Stimulated activated CD4-positive, alpha-beta T cell treated with anti-CD3 and anti-CD28 coated beads, Interleukin-12 subunit alpha, Interleukin-12 subunit beta, amount 100 ng/mL, for 48 hours (primary cell): ENCODE measurements at places on chromosomes 7 and 10.
A peak's percentile ranks its signal among the peaks of the same experiment; 100 is the strongest.

DNA sequence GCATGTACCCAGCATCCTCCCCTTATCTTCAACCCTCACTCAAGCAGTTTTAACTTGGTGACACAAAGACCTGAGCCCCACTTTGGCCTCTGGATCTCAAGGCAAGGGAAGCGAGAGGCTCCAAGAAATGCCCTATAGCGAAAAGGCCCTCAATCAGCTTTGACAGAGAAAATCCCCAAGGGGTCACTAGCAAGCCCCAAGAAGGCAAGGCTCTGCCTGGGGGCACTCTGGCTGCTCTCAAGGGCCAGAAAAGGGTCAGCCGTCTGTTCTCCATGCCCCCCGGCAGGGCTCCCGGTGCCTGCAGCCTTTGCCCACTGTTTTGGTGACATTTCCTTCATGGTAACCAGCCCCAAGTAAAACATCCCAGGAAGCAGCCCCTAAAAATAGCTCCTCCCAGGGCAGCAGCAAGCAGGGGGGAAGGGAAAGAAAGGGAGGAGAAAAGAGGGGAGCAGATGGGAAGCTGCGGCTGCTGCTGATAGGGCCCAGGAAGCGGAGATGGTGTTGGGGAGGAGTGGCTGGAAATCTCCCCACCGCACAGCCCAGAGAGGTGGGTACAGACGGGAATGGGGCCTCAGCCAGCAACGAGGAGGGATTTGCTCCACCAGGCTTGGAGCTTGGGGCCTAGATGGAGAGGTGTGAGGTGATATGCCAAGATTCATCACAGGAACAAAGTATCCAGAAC is 7.1 kb downstream of the CAMK2G start:
- no peak for DNase-seq

DNA sequence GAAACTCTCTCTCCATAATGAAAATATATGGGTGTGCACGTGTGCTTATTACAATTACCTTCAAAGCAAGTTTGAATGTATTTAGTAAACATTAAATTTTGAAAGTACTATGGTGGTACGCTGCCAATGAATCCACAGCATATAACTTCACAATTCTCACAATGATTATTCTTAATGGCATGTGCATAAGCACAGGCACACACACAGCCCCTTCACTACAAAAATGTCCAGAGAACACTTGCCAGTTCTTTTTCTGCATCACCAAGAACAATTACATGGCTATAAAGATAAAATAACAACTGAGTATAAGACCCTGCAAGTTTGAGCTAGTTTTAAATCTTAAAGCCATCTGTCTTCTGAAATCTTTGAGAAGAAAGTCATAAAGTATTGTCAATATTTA is 22.2 kb downstream of the SGCE start:
- no peak for DNase-seq

- no peak for DNase-seq
Measured at GRCh38 chr10:11353006-11353896, 258.2 kb downstream of the USP6NL start.

DNA sequence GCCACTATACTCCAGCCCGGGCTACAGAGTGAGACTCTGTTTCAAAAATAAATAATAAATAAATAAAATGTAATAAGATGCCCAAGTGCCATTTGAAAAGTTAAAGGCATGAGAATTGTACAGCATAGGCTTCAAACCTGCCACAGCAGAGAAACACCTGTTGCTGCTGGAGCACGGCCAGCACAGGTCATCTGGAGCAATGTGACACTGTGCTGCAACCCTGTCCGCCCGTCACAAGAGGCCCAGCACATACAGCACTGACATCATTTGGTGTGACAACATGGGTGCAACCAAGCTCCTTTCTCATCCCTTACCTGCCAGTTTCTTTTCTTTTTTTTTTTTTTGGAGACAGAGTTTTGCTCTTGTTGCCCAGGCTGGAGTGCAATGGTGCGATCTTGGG is 1.3 kb downstream of the RFC2 start:
- DNase-seq: no peak

- DNase-seq: no peak
Measured at GRCh38 chr10:30495687-30496086, 61.7 kb downstream of the MAP3K8 start.

GRCh38 chr7:112080441-112080840 is 125.8 kb downstream of the DOCK4 start:
- DNase-seq: no peak

GRCh38 chr7:44213877-44214388 is 13.2 kb downstream of the YKT6 start:
- no peak for DNase-seq

DNA sequence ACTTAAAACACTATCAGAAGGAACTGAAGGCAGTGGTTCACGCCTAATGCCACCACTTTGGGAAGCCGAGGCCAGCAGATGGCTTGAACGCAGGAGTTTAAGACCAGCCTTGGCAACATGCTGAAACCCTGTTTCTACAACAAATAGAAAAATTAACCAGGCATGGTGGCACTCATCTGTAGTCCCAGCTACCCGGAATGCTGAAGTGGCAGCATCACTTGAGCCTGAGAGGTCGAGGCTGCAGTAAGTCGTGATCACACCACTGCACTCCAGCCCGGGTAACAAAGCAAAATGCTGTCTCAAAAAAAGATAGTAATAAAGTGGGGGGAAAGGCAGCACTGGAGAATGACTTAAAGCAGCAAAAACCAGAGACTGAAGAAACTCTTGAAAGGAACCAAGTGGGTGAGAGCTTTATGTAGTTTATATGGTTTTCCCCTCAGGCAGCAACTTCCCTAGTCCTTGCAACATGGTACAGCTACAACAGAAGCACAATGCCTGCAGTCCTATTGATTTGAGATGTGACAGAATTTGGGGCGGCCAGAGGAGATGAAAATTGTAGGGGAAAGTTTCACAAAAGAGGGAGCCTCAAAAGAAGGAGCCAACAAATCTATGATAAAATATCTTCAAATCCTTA is 38.1 kb downstream of the GDI2 start:
- no peak for DNase-seq

DNA sequence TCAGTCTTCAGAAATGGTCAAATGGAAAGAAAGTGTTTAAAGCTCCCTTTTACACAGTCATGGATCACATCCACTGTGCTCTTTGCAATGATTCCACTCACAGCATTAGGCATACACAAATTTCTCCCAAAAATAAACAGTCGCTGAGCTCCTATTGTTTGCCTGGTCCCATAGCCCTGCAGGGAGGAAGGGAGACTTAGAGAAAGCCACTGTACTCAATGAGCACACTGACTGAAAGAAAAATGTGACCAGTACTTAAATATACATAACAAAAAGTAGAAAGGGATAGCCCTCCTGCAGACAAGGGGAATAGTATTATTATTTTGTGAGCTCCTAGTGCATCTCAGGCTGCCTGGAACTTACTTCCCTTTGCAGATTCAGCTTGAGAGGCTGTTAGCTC is 853.2 kb downstream of the GRID1 start:
- DNase-seq: no peak

DNA sequence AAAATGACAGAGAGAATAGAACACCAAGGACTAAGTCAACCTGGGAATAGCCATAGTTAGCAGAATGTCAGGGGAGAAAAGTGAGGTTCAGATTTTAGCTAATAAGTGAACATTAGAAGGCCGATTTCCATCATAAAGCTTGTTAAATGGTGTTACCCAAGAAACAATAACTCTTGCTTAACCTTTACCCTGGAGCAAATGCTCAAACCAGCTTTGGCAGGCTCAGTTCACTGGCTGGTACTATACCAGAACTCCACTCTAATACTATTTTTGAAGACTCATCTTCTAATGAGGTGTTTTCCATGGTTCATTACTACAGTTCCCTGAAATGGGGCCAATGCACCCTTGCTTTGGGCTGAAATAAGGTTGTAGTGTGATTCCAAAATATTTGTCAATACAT is 61.3 kb downstream of the RNLS start:
- no peak for DNase-seq

- no peak for DNase-seq
Measured at GRCh38 chr10:99973190-99973589, 36.6 kb downstream of the DNMBP start.

DNA sequence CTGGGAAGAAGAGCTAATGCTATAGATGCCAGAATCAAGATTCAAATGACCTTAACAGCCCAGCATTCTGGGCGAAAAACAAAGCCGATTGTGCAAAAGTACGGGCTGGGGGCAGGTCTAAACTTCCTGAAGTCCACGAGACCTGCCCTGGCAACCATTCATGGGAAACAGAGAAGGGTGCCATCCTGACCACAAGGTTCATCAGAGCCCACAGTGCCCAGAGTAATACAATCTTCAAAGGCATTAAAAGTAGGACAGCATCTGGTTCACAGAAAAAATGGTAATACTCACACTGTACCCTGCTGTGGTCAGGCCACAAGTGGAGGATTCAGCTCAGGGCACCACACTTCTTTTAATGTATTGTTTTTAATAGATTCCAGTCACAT is 36.1 kb downstream of the SORBS1 start:
- no peak for DNase-seq

- no peak for DNase-seq
Measured at GRCh38 chr7:67950321-67951083, 953.9 kb downstream of the TYW1 start.

DNA sequence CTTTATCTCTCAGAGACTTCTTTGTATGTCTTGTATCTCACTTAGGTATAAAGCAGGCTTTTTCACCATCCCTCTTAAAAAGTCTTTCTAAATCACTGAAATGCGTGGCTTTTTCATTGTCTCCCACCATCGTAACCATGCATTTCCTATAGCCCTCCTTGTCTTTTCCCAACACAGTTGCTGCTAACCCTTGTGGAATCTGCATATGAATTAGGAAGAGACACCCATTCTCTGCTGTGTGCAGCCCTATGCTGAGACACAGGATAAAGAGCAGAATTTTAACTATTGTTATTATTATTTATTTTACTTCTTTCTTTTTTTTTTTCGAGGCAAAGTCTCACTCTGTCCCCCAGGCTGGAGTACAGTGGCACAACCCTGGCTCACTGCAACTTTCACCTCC is 804.3 kb upstream of the COBL start:
- no peak for DNase-seq

- no peak for DNase-seq
Measured at GRCh38 chr7:30708983-30709382, 26.7 kb upstream of the CRHR2 start.

- DNase-seq: no peak
Measured at GRCh38 chr7:34842782-34843181, 184.8 kb downstream of the NPSR1 start.

GRCh38 chr10:61628151-61628874 is 34.4 kb upstream of the CABCOCO1 start:
- DNase-seq: no peak

DNA sequence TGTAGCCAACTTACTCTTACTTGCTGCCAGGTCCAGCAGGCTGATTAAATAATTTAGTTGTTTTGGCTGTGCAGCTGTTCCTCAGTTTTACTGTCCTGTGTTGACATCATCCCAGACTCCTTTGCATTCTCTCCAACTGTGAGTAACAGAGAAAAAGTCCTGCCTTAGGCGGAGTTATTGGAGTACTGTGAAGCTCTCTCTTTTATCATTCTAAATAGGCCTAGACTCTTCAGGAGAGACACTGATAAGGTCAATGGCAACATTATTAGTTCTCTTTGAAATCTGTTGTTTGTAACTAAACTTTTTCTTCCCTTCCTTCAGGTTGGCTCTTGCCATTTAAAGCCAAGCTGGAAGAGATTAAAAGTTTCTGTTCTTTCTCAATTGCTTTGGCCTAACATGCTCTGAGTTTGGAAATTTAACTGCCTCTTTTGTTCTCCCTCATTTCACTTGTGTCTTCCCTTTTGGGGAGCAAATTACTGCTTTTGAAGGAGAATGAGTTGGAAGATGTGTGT is 215.7 kb upstream of the CSTF2T start:
- no peak for DNase-seq

GRCh38 chr10:49001870-49002672 is 62.4 kb upstream of the LRRC18 start:
- DNase-seq: no peak

DNA sequence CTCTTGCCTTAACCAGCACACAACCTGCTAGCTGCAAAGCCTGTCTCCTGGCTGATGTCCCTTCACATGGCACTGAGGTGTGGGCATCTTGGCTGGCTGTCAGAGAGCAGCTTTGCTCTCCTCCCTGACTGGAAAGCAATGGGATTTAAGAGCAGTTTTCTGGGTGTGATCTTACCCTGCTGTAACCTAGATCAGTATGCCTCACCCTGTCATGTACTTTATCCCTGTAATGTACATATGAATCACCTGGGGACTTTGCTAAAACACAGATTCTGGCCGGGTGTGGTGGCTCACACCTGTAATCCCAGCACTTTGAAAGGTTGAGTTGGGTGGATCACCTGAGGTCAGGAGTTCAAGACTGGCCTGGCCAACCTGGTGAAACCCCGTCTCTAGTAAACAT is 209.9 kb downstream of the FRMD4A start:
- no peak for DNase-seq

- no peak for DNase-seq
Measured at GRCh38 chr7:20270867-20271266, 53.7 kb upstream of the MACC1 start.

GRCh38 chr10:104774234-104774633 is 133.1 kb downstream of the SORCS3 start:
- no peak for DNase-seq

GRCh38 chr10:98045785-98046389 is 15.5 kb upstream of the CRTAC1 start:
- peak; percentile 57 for DNase-seq

- DNase-seq: no peak
Measured at GRCh38 chr10:125144206-125144605, 16.2 kb downstream of the CTBP2 start.

DNA sequence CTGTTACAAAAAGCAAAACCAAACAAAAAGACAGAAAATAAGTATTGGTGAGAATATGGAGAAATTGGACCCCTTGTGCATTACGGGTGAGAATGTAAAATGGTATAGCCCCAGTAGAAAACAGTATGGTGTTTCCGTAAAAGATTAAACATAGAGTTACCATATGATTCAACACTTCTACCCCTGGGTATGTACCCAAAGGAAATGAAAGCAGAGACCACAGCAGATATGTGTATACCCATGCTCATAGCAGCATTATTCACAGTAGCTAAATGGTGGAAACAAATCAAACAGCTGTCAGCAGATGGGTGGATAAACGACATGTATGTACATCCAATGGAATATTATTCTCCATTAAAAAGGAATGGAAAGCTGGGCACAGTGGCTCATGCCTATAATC is 42.4 kb downstream of the STARD3NL start:
- DNase-seq: no peak

GRCh38 chr10:63865210-63865609 is 344.0 kb downstream of the REEP3 start:
- no peak for DNase-seq

DNA sequence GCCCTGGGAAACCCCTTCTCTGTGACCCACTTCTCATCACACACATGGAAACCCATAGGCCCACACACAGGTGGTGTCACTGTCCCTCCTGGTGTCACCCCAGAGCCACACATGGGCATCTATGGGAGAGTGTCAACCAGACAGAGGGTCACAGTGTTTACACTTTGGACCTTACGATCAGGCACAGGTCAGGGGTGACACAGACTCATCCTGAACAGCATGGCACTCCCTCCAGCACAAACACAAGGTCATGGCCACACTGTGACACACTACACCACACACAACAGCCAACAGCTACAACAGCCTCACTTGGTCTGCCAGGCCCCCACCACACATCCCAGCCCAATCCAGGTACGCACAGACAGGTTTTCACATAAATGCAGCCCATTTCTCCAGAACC is 6.2 kb downstream of the TLX1 start:
- DNase-seq: no peak

GRCh38 chr7:108418946-108419345 is 37.3 kb downstream of the NRCAM start:
- no peak for DNase-seq

GRCh38 chr7:96004578-96004977 is 232.2 kb downstream of the DYNC1I1 start:
- no peak for DNase-seq
